Neural progenitor cell (in vitro differentiated cells): ENCODE measurements at places on chromosomes 12 and 14. TPM values are rescaled to one million over a fixed set of nuclear protein-coding genes. Genes with fewer than 3 reads are reported as not detected.

The MARCHF9 gene
- 8.1 and 11.9 TPM in 2 replicates for total RNA-seq

The AQP2 gene
- total RNA-seq = not detected in 2 replicates

The HOXC11 gene
- total RNA-seq = not detected in 2 replicates

DNA sequence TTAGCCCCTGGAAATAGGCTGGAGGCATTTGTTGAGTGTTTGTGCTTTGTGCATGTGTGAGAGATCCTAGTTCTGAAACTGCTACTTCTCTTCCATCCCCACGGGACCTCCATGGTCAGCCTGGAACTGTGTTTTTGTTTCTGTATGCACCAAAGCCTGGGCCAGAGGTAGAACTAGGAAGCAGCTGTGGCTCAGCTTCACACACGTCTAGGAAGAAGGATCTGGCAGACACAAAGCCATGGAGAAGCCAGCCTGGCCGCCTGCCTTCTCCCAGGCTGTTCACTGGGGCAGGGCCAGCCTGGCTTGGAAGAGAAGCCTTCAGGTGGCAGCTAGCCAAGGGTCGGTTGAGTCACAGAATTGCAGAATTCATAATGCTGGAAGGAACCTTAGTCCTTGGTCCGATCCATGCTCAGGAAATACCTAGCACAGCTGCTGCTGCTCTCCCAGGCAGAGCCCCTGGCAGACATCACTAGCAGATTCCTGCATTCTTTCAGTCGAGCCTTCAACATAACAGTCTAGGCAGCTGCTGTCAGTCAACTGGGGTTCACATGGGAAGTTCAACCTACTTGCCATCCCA lies 27.0 kb downstream of the RIN3 start:
- H3K36me3 ChIP-seq = no peaks in the 10 kb centered on the region
- DNase-seq = no peak
- H3K4me1 ChIP-seq = peaks cover 8% of the 10 kb centered on the region
- H3K4me3 ChIP-seq = no peak overlapping the region
- no peak overlapping the region for H3K27ac ChIP-seq
- no peaks in the 10 kb centered on the region for H3K27me3 ChIP-seq

- no peaks in the 10 kb centered on the region for H3K36me3 ChIP-seq
- DNase-seq = no peak
- no peaks in the 10 kb centered on the region for H3K27me3 ChIP-seq
- H3K4me3 ChIP-seq = no peak overlapping the region
- no peak overlapping the region for H3K27ac ChIP-seq
- peaks cover 8% of the 10 kb centered on the region for H3K4me1 ChIP-seq
These were observed 2.5 kb upstream of the ACTN1 start for GRCh38 chr14:68981539-68981976.

GRCh38 chr12:120394483-120395367 lies 25.8 kb upstream of the MSI1 start:
- peak; percentile 92 for DNase-seq
- peak overlapping the region; percentile 29 for H3K4me3 ChIP-seq

GRCh38 chr14:105292826-105293711 lies 7.7 kb downstream of the BRF1 start:
- H3K27ac ChIP-seq = no peak overlapping the region
- H3K36me3 ChIP-seq = no peaks in the 10 kb centered on the region
- DNase-seq = no peak
- H3K4me3 ChIP-seq = no peak overlapping the region
- no peaks in the 10 kb centered on the region for H3K4me1 ChIP-seq

- no peaks in the 10 kb centered on the region for H3K36me3 ChIP-seq
- no peak for DNase-seq
- H3K27ac ChIP-seq = no peak overlapping the region
- H3K4me1 ChIP-seq = no peaks in the 10 kb centered on the region
These were observed 30.9 kb upstream of the WDR89 start for GRCh38 chr14:63672417-63673180.

DNA sequence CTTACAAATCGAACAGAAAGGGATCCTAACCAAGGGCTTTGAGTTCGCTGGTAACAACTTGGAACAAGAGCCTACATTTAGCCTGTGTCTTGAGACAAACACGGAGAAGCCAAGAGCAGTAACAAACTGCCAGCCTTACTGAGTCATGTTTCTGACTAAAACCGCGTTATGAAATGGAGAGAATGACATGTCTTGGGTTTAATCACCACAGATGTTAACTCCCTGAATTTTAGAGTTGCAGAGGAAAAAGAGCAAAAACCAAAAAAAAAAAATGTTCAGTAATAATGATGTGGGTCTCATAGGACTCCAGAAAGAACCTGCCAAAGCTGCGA lies 1.0 kb downstream of the BLTP3B start:
- H3K4me3 ChIP-seq = peak overlapping the region; percentile 80
- H3K36me3 ChIP-seq = no peaks in the 10 kb centered on the region
- DNase-seq = no peak
- H3K4me1 ChIP-seq = no peaks in the 10 kb centered on the region
- no peaks in the 10 kb centered on the region for H3K27me3 ChIP-seq

- H3K36me3 ChIP-seq = no peaks in the 10 kb centered on the region
- DNase-seq = peak; percentile 88
- peaks cover 40% of the 10 kb centered on the region for H3K4me1 ChIP-seq
- H3K27ac ChIP-seq = no peak overlapping the region
- H3K4me3 ChIP-seq = no peak overlapping the region
These were observed 175.2 kb downstream of the RMST start for GRCh38 chr12:97637770-97638169.

GRCh38 chr14:33972583-33973081 lies 21.8 kb upstream of the EGLN3 start:
- peak; percentile 24 for DNase-seq
- H3K27me3 ChIP-seq = peaks cover 3% of the 10 kb centered on the region
- no peak overlapping the region for H3K4me3 ChIP-seq
- H3K36me3 ChIP-seq = peaks cover 3% of the 10 kb centered on the region

GRCh38 chr14:80313806-80314205 lies 102.5 kb upstream of the DIO2 start:
- no peak overlapping the region for H3K27ac ChIP-seq
- no peak for DNase-seq
- no peaks in the 10 kb centered on the region for H3K27me3 ChIP-seq
- H3K4me3 ChIP-seq = no peak overlapping the region

GRCh38 chr14:52846591-52846990 lies 55.2 kb upstream of the GNPNAT1 start:
- peaks cover 12% of the 10 kb centered on the region for H3K4me1 ChIP-seq
- DNase-seq = no peak
- H3K4me3 ChIP-seq = no peak overlapping the region
- H3K27me3 ChIP-seq = no peaks in the 10 kb centered on the region

- H3K27me3 ChIP-seq = no peaks in the 10 kb centered on the region
- no peak overlapping the region for H3K27ac ChIP-seq
- no peak overlapping the region for H3K4me3 ChIP-seq
These were observed 139.7 kb downstream of the TTLL5 start for GRCh38 chr14:75800792-75801191.

DNA sequence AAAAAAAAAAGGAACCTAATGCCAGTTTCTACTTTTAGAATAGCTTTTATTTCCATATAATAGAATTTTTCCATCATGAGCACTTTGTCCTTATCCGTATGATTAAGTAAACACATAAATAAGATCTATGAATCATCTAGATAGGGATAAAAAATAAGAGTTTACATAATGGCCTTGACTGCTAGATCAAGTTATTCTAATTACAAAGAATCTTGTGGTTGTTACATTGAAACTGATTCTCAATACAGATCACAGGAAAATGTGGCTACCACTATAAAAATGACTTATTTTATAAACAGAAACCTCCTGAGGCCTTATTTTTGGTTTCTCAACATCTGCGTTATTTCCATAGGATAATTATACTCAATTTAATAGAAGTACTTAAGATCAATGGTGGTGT lies 34.4 kb upstream of the NDUFA12 start:
- H3K4me3 ChIP-seq = no peak overlapping the region
- H3K4me1 ChIP-seq = no peaks in the 10 kb centered on the region
- H3K36me3 ChIP-seq = peaks cover 30% of the 10 kb centered on the region
- no peak overlapping the region for H3K27ac ChIP-seq
- H3K27me3 ChIP-seq = no peaks in the 10 kb centered on the region
- no peak for DNase-seq

DNA sequence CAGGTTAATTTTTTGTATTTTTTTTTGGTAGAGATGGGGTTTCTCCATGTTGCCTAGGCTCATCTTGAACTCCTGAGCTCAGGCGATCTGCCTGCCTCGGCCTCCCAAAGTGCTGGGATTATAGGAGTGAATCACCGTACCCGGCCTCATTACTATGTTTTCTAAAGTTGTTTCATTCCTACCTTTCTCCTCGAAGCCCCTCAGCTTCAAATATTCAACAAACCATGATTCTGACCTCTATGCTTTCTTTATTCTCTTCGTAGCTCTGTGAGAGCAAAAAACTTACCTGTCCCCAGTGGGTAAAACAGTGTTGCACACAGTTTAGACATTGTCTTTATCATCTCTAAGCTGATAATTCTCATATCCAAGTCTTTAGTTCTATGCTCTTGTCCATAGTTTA lies 26.2 kb upstream of the MDM2 start:
- H3K36me3 ChIP-seq = no peaks in the 10 kb centered on the region
- no peaks in the 10 kb centered on the region for H3K4me1 ChIP-seq
- no peaks in the 10 kb centered on the region for H3K27me3 ChIP-seq
- H3K4me3 ChIP-seq = no peak overlapping the region
- H3K27ac ChIP-seq = no peak overlapping the region
- DNase-seq = no peak

GRCh38 chr14:65019944-65020566 lies 33.4 kb downstream of the FNTB start:
- H3K4me1 ChIP-seq = peaks cover 8% of the 10 kb centered on the region
- no peak overlapping the region for H3K27ac ChIP-seq
- peak; percentile 81 for DNase-seq
- no peak overlapping the region for H3K4me3 ChIP-seq
- H3K27me3 ChIP-seq = no peaks in the 10 kb centered on the region

- H3K27me3 ChIP-seq = no peaks in the 10 kb centered on the region
- no peak for DNase-seq
- H3K4me1 ChIP-seq = peaks cover 4% of the 10 kb centered on the region
- H3K36me3 ChIP-seq = peaks cover 24% of the 10 kb centered on the region
- H3K4me3 ChIP-seq = no peak overlapping the region
- no peak overlapping the region for H3K27ac ChIP-seq
These were observed 5.9 kb downstream of the NEMP1 start for GRCh38 chr12:57072661-57073060.

DNA sequence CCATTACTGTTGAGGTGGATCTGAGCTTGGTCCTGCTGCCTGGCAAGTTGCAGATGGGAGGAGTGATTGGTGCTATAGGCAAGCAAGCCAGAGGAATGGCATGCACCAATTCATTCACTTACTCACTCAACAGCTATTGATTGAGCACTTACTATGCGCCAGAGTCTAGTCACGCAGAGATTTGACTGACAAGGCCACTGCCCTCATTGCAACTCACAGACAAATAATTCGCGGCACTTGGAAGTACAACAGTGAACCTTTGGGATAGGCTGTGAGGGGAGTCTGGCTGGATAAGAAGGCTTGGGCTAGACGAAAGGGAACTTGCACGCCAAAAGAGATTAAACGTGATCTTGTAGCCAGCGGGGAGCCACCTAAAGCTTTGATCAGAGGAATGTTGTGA lies 96.2 kb downstream of the NEDD1 start:
- H3K27ac ChIP-seq = no peak overlapping the region
- peaks cover 37% of the 10 kb centered on the region for H3K4me1 ChIP-seq
- no peaks in the 10 kb centered on the region for H3K27me3 ChIP-seq
- H3K36me3 ChIP-seq = no peaks in the 10 kb centered on the region
- no peak overlapping the region for H3K4me3 ChIP-seq
- DNase-seq = no peak

DNA sequence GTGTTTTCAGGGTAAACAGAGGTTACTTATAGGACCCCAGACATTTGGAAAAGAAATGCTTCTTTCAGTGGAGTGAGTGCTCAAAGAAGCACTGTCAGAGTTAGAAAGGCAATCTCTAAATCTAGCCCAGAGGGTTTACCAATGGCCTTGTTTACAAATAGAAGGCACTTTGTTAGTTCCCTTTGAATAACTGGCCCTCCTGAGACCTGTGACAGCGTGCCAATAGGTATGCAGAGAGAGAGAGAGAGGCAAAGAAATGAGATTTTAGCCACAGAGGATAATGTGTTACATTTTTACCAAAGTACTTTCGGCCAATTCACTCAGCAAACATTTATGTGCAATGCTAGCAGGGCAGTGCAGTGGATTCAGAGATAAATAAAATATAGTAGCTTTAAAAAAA lies 41.9 kb downstream of the TPH2 start:
- DNase-seq = no peak

DNA sequence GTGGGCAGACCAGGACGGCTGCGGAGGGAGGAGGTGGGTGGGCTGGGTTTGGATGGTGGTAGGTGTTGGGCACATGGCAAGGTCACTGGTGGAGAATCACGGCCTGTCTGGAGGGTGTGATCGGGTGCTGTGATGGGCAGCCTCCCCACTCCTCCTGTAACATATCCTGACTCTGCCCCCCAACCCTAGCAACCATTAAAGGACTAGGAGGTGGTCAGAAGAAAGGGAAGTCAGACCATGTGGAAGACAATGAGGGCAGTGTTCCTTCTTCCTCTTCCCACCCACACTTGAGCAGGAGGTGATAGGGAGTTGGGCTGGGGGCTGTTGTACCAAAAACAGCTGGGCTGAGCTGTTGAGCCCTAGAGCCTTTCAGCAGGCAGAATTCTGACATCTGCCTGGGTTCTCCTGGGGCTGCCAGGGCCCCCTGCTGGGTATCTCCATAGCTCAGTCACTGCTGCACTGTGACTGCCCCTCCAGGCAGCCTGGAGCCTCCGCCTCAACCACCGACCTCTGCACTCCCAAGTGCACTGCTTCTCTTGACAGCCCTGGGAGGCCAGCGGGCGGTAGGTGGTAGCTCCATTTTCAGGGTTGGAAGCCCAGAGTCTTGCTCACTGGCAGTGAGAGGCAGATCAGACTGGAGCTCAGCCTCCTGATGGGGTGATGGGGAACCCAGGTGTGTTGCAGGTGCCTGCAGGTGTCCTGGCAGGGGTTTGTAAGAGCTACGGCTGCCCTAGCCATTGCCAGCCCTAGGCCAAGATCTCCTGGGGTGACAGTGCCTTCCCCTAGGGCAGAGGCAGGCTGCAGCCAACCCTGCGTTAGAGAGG lies 15.4 kb downstream of the VASH1 start:
- peaks cover 10% of the 10 kb centered on the region for H3K4me1 ChIP-seq
- H3K36me3 ChIP-seq = no peaks in the 10 kb centered on the region
- DNase-seq = peak; percentile 25
- no peaks in the 10 kb centered on the region for H3K27me3 ChIP-seq
- no peak overlapping the region for H3K4me3 ChIP-seq

DNA sequence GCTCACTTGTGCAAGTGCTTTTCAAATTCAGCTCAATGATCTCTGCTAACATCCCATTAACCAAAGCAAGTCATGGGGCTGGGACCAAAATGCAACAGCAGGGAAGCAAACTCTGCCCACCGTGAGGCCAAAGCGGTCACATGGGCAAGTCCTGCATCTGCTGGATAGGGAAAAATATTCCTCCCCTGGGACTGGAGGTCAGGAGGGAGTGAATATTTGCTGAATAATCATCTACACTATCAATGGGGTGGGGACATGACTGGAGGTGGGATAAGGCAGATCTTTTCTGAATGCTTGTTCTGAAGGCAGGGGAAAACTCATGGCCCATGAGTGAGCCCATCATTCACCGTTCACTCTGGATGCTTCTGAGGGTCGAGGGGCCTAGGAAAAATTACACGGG lies 45.1 kb upstream of the VRK1 start:
- H3K4me1 ChIP-seq = peaks cover 20% of the 10 kb centered on the region
- DNase-seq = no peak
- no peaks in the 10 kb centered on the region for H3K36me3 ChIP-seq
- H3K27me3 ChIP-seq = no peaks in the 10 kb centered on the region
- H3K27ac ChIP-seq = no peak overlapping the region
